ENCODE measurements at places on chromosomes 3 and 15.
A peak's percentile ranks its signal among the peaks of the same experiment; 100 is the strongest.

- no peak for DNase-seq
These were observed 322.3 kb downstream of the CNTN4 start for GRCh38 chr3:2420919-2421318.

- DNase-seq, result no peak
These were observed 28.0 kb upstream of the DUSP7 start for GRCh38 chr3:52084216-52084945.

DNA sequence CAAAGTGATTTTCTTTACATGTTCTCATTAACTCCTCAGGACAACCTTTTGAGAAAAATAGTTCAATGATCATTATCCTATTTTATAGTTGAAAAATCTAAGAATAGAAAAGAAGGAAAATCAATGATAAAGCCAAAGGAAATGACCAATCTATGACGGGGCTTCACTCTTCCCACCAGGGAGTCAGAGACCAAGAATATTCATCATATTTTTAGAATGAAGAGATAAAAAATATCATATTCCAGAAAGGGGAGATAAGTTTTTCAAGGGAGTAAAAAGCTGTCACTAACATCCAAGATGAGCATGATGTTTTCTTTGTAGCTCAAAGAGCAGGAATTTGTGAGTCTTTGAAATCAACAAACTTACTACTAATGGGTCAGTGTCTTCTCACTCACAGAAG, 71.5 kb upstream of the LPP start:
- no peak for DNase-seq

- DNase-seq, result no peak
These were observed 494.9 kb upstream of the ADAMTS9 start for GRCh38 chr3:65182682-65183081.

DNA sequence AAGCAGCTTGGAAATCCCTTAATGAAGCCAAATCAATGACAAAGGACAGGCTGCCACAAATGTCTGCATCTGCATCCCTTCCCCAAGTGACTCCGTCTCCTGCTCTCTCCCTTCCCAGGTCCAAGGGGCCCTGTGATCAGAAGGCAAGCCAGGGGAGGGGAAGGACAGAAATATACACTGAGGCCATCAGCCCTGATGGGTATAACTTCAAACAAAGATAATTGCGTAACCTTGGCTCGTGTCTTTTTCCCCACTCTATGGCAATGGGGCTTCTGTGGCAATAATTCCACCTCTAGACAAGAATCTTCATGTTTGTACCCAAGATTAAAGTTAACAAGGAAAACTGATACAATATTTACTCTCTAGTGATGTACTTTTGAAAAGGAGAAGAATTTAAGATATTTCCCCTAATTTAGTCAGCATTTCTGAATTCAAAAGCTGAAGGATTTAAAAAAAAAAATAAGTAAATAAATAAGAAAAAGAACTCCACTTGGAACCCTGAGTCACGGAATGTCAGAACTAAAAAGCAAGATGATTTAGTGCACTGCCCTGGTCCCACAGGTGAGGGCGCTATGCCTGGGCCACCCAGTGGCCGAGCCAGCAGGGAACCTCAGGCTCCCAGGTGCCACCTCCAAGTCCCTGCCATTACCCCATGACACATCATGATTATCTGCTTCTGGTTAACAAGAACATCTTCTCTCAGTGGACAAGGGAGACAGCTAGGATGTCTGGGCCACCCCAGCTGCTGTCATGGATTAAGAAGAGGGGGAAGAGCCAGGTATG, 154.5 kb downstream of the STT3B start:
- no peak for DNase-seq

DNA sequence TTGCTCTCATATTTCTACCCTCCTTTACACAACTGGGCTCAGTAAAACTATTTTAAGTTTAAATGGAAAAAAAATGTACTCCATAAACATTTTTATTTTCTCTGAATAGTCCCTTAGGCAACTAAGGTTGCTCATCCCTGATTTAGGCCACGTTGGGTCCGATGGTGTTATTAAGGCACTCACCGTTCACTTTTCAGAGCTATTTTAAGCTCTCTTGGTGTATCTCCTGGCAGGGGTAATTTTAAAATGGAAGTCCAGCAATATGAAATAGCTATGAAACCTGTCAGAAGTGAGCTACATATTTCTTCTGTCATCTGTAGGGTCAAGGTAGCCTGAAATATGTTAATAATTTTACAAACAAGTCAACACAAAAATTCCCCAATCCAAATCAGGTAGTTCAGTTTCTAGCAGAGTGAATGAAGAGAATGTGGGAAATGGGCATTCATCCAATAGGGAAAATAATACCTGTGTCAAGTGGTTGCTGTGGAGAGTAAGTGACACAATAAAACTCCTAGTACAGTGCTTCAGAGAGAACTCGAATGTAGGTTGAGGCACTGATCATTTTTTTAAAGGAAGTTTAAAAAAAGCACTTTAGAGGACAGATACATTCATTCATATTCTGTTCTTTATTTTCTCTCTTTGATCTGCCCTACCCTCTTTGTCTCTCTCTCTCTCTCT, 209.3 kb upstream of the FEZF2 start:
- DNase-seq, result no peak

DNA sequence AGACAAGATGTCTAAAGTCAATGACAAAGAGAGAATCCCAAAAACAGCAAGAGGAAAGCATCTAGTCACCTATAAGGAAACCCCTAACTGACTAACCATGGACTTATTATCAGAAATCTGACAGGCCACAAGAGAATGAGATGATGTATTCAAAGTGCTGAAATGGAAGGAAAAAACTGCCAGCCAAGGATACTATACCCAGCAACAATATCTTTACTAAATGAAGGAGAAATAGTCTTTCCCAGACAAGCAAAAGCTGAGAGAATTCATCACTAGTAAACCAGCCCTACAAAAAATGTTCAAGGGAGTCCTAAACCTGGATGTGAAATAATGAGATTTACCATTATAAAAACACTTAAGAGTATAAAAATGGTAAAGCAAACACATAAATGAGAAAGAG, 128.0 kb downstream of the SATB1 start:
- DNase-seq, result no peak

- peak; percentile 20 for DNase-seq
These were observed 78.6 kb downstream of the WDR49 start for GRCh38 chr3:167575000-167575600.

- no peak for DNase-seq
These were observed 55.1 kb upstream of the NSMCE3 start for GRCh38 chr15:29324746-29325145.

- no peak for DNase-seq
These were observed 705 bp downstream of the NIPA2 start for GRCh38 chr15:22839046-22839695.

- no peak for DNase-seq
These were observed 222.7 kb upstream of the NAALADL2 start for GRCh38 chr3:174636451-174636850.

DNA sequence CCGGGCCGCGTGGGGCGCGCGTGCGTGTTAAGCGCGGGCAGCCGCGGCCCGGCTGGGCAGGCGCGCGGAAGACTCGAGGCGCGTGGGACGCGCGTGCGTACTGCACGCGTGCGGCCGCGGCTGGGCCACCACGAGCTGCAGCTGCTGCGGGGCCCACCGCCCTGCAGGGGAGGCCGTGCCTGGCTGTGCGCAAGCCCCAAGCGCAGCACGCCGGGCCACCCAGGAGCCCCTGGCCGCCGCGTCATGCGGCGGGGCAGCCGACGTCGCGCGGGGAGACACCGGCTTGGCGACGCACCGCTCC, 590 bp upstream of the TRIM71 start:
- peak; percentile 85 for DNase-seq

GRCh38 chr3:142337994-142338393, 109.8 kb downstream of the XRN1 start:
- DNase-seq, result no peak

- DNase-seq, result no peak
These were observed 15.5 kb upstream of the VIPR1 start for GRCh38 chr3:42486814-42487565.

DNA sequence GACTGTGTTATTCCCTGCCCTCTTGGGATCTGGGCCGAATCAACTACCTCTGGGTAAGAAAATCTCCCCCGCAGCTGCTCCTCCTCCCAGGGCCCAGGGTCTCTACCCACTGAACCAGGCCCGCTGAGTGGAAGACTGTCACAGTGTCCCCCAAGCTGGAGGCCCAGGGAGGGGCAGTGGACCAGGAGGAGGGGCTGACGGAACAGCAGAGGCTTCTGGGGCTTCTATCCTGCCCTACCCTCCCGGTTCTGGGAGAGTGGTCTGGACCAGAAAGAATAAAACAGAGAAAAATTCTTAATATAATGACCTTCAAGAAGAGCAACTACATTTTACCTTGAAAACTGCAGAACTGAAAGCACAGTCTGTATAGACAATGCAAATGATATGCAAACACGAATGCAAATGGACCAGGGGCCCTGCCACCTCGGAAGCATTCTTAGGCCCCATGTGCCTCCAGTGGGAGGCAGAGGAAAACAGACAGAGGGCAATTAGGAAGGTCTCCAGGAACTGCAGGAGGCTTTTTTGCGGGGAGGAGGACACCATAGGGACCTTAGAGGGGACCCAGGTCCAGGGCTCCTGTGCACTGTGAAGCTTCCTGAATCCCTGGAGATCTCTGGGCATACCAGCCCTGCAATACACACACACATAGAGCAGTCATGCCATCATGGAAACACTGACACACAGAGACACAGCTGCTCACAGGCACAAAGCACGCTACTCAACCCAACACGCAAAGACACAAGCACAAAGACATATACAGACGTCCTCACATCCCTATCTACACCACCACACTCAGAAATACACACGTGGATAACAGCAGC, 12.3 kb downstream of the MEGF11 start:
- no peak for DNase-seq

- DNase-seq, result no peak
These were observed 25.1 kb upstream of the KCNMB3 start for GRCh38 chr3:179276001-179276400.

GRCh38 chr3:193665370-193665989, 72.5 kb downstream of the OPA1 start:
- no peak for DNase-seq

DNA sequence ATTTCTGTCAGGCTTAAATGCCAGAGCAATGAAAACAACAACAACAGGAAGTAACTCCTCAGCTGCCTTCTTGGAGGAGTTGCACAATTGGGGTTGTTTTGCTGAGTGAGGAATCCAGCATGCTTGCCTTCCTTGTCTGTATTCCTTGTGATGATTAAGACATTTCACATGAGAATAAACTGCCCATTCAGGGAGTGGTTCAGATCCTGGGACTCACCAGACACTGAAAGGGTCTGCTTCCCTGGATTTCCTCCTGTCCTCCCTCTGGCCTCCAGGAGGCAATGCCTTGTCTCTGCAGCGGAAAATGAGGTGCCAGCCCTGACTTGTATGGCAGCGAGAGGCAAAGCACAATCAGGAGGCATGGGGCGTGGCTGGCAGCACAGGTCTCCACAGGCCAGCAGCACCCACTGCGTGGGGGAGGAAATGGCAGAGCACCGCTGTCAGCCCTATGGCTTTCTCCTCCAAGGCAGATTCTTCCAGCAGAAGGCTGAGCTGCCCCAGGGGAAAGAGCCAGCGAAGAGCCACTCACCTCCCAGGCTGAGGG, 41.5 kb downstream of the RBP2 start:
- DNase-seq, result no peak

GRCh38 chr15:66955001-66955516, 110.3 kb upstream of the SMAD3 start:
- DNase-seq, result no peak

DNA sequence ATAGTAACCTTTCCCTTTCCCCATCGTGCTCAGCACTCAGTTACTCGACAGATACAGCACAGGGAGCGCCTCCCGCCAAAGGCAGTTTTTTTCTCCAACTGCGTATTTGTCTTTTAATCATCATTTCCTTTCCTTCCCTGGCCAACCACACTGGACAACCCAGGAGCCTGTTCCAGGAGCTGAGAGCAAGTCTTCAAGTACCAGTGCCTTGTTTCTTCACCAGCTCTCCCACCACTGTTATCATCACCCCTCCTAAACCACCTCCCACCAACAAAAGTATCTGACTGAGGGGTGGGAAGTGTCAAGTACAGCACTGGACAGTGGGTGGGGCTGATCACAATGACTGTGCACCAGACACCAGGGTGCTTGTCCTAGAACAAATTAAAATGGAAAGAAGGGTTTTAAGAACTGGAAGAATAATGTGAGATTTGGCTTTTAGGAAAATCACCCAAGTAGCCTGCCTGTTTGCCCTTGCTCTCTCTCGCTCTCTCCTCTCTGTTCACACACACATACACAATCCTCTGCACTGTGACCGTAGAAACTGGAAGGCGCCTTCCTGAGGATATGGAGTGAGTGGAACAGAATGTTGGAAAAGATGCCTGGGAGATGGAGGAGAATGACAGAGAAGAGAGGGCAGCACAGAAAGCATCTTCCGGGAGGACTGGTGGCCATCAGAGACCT, 126.3 kb downstream of the TNIK start:
- DNase-seq, result no peak

GRCh38 chr3:108153451-108153981, 62.7 kb upstream of the CD47 start:
- peak; percentile 64 for DNase-seq

GRCh38 chr3:174441588-174442301, 417.4 kb upstream of the NAALADL2 start:
- no peak for DNase-seq

Measured in D341Med (cell line).